SW480 (cell line): ENCODE measurements at places on chromosomes 6 and 20.
A peak's percentile ranks its signal among the peaks of the same experiment; 100 is the strongest.

DNA sequence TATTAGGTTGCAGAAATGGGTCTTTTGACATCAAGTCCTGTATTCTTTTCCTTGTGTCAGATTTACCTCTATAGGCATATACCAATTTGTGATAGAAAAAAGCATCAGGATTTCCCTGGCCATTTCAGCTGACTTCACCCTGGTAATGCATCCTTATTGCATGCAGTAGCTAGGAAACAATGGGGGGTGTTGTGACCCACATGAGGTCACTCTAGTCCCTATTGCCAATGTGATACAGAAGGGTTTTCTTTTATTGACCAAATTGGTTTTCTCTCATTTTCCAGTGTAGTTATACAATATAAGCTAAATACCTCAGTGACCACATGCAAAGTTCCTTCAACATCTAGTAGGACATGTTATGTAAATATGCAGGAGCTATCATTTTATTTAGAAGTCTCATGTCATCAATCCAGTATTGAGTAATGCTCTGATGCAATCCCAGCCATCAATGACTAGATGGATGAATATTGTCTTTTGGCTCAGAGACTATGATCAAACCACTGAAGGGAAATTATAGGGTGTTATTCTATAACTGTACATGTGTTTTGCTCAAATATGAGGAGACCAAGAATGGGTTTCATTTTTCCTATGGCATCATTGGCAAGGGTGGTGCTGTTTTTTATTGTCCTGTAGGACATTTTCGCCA, 177.7 kb downstream of the KLHL32 start:
- no peak for DNase-seq

- DNase-seq: peak; percentile 43
These were observed 94.5 kb upstream of the BTN3A2 start for GRCh38 chr6:26270486-26270861.

DNA sequence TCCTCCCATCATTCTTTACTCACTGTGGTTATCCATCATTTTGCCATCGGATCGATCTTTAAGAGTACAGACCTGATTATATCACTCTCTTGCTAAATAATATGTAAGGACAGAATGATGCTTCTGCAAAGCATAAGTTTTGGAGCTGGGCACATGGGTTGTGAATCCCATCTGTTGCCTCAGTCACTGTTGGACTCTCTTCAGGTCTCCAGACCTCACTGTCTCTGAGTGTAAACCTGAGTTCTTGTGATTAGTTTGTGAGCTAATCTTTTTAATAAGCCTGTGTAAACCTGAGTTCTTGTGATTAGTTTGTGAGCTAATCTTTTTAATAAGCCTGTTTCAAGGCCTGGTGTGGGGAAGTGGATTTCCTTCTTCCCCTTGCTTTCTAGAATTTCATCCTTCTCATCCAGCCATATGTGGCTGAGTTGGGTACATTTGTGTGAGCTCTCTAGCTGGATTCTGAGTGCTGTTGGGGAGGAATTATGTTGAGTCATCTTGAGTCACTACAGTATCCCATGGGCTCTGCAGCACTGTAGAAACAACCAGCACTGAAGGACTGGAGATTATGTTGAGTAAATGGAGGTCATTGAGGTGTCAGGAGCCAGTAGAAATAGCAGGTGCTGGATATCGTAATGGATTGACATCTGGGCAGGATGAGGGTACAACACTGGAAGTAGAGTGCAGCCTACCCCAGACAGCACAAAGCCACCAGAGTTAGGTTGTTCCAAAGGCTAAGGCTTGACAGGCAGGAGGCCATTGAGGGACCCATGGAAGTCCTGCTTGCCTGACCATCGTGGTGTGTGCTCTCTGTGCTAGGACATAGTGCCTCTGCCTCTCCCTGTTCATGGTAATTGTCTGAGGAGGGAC, 52.4 kb downstream of the SCAND1 start:
- peak; percentile 28 for DNase-seq

DNA sequence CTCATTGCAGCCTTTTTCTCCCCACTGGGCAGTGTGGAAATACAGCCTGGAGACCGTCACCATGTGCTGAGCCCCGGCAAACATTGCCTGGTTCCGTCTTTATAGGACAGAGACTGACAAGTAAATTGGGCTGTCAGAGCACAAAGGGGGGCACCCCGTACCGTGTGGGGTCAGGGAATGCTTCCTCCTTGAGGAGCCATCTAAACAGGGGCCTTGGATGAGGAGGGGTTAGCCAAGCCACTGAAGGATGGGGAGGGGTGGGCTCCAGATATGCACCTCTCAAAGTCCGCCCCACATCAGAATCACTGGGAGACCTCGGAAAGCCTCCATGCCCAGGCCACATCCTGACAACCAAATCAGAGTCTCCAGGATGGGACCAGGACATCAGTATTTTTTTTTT, 73.9 kb downstream of the NFATC2 start:
- DNase-seq: no peak

DNA sequence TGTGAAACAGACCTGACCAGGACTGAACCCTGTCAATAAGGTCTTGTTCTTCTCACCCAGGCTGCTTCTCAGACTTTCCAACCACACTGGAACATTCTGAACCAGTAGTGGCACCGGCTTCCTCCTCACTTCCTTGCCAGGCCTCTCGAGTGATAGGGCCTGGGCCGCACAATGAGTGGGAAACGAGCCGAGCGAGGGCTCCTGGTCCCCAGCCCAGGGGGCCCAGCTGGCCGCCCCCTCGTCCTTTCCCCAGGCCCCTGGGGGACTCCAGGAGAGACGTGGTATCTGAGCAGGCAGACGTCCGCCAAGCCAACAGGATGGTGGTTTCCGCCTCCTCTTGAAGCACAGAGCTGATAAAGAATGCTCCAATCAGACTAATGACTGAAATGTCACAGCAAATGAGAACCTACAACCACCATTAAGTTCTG, 117.9 kb downstream of the GMDS start:
- no peak for DNase-seq

- peak; percentile 95 for DNase-seq
These were observed 2.4 kb downstream of the JAG1 start for GRCh38 chr20:10671221-10671918.

DNA sequence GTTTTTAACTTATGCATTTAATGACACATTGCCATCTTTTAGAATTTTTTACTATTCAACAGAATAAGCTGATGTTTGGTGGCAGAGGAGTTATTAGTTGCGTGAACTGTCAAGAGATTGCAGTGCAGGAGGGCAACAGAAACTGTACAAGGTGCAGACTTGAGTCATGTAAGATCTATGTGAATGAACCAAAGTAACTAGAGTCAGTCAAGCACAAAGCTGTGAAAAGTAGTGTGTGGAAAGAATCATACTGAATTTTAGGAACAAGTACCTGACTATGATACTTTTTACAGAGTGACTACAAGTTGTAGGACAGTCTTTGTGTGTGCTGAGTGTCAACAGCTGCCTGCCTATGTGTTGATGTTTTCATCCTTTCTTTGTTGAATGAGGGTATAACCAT, 2.7 kb upstream of the C6orf163 start:
- DNase-seq: no peak

DNA sequence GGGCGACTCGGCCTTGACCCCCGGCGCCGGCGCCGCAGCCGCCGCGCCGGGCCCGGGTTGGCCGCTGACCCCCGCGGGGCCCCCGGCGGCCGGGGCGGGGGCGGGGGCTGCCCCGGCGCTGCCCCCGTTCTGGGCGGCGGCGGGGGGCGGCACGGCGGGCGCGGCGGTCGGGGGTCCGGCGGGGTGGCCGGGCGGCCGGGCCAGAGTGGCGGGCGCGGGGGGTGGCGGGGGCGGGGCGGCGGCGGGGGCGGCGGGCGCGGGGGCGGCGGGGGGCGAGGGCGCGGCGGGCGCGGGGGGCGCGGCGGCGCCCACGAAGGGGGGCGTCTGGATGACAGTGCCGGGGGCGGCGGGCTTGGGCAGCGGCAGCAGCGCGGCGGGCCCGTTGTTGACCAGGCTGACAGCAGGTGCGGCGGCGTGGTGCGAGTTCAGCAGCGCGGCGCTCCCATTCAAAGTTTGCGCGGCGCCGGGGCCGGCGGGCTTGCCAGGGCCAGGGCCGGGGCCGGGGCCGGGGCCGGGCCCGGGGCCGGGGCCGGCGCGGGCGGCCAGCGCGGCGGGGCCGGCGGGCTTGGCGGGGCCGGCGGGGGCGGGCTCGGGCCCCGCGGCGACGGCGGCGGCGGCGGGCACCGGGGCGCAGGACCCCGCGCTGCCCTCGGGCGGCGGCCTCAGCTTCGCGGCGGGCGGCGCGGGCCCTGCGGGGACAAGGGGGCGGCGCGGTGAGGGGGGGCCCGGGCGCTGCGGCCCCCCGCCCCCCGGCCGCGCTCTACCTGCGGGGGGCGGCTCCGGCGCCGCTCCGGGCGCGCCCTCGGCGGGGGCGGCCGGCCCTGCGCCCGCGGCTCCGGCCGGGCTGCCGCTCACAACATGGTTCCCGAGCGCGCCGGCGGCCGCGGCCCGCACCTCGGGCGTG, 659 bp downstream of the TAF4 start:
- DNase-seq: peak; percentile 49

GRCh38 chr6:15386756-15387112, 140.9 kb downstream of the JARID2 start:
- DNase-seq: no peak

DNA sequence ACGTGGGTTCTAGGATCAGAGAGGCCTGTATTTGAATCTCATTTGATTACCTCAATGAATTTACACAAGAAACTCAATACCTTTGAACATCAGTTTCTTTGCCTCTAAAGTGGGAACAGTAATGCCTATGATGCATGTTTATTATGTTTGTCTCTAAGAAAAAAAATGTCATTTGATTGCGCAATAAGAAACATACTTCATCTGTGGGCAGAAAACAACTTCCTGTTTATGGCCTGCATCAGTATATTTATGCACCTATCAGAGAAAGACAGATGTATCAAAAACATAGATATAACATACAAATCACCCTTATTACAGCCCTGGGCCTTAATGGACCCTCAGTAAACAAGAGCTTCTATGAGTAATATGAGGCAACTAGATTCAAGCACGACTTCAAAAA, 516.4 kb upstream of the ARID1B start:
- no peak for DNase-seq

GRCh38 chr6:108492131-108492766, 68.5 kb upstream of the FOXO3 start:
- DNase-seq: peak; percentile 21

DNA sequence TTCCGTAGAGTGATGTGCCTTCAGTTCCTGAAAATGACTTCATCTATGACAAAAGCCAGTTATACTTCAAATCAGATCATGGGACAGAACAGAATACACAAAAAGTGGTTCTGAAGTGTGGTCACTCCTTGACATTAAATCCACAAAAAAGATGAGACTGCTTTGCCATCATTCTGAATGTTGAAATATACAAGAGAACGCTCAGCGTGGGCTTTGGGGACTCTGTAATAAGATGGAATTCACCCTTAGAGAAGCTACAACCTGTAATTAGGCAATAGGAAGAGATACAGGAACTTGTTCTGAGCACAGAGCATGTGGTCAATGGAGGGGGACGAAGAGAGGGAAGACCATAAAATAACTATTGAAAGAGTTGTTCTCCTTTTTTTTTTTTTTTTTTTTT, 184.3 kb downstream of the CARMIL1 start:
- no peak for DNase-seq

GRCh38 chr6:422433-423054, 31.0 kb downstream of the IRF4 start:
- DNase-seq: peak; percentile 78

DNA sequence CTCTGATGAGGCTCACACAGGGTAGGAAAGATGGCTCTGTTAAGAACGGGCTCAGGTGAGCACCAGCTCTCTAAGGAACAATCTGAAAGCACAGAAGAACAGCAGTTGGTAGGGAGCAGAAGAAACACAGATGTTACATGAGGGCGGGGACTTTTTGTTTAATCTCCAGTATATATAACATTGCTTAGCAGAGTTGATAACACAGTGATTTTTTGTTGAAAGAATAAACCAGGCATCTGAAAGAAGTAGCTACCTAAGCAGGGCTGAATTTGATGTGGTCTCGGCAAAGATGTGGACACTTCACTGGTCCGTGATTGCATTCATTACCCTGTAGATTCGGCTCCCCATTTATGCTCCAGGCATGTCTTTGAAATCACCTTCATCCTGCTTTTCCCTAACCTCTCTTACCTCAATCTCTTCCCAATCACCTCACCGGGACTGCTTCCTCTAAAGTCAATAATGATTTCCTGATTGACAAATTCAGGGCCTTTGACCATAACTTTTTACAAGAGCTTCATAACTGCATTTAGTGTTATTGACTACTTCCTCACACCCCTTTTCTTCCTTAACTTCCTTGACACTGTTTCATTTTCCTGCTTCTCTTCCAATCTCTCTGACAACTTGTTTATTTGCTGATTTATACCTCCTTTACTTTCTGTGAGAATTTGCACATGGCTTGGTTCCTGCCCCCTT, 34.4 kb downstream of the SAMD3 start:
- DNase-seq: no peak

DNA sequence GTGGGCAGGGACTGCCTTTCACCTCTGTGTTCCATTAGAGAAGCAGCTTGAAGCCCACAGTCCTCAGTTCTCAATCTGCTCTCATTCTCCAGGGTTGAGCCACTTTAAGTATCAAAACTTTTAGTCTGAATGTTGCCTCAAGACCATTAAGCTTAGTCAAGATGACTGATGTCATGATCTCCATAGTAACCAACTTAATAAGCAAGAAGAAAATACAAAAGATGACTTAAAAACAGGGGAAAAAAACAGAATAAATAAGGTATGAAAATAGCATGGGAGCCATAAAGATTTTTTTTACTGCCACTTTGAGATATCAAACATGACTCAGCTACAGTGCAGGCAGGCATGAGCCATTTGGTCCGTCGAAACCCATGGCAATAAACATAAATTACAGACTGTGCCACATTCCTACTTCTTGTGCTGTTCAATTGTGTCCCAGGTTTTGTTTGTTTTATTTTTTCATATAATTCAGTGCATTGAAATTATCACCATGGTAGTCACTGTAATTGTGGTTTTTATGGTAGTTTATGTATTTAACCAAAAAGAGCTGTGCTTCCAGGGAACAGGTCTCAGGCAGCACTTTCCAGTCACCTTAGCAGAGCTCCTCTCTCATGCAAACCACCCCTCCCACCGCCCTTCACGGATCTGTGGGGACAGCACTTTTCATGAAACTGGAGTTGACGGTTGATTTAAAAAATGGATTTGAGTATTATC, 156.5 kb upstream of the INSM1 start:
- peak; percentile 47 for DNase-seq

GRCh38 chr20:5843054-5843592, 92.9 kb downstream of the SHLD1 start:
- DNase-seq: no peak

- peak; percentile 100 for DNase-seq
These were observed 18.0 kb downstream of the ATP9A start for GRCh38 chr20:51750037-51750769.

- DNase-seq: no peak
These were observed 177.3 kb downstream of the LRFN2 start for GRCh38 chr6:40409716-40410397.

GRCh38 chr6:23282252-23283021, 713.1 kb downstream of the HDGFL1 start:
- DNase-seq: no peak
